ENCODE measurements at places on chromosomes 5 and 9. TPM values are rescaled to one million over a fixed set of nuclear protein-coding genes. Genes with fewer than 3 reads are reported as not detected.

The ANKRD18B gene
- 6.7 TPM for total RNA-seq

The PAPPA gene
- total RNA-seq, result 23.5 TPM

The FOXD4L4 gene
- 0.22 TPM for total RNA-seq

The GABRA1 gene
- not detected for total RNA-seq

The PHF24 gene
- total RNA-seq, result 0.11 TPM

The KIF12 gene
- not detected for total RNA-seq

The TTLL11 gene
- 3.8 TPM for total RNA-seq

The GABBR2 gene
- total RNA-seq, result 0.12 TPM

The NSUN2 gene
- total RNA-seq, result 55.5 TPM

The ACSL6 gene
- total RNA-seq, result not detected
